ENCODE measurements at places on chromosomes 1 and 21. TPM values are rescaled to one million over a fixed set of nuclear protein-coding genes. Genes with fewer than 3 reads are reported as not detected.

Gene PDZK1IP1
- total RNA-seq, result not detected

Gene IQGAP3
- 12.7 TPM for total RNA-seq

Gene UBE2U
- 0.17 TPM for total RNA-seq

Gene NMNAT1
- 3.5 TPM for total RNA-seq

Data from H4 (cell line).